ENCODE measurements at places on chromosomes 7 and 10.

DNA sequence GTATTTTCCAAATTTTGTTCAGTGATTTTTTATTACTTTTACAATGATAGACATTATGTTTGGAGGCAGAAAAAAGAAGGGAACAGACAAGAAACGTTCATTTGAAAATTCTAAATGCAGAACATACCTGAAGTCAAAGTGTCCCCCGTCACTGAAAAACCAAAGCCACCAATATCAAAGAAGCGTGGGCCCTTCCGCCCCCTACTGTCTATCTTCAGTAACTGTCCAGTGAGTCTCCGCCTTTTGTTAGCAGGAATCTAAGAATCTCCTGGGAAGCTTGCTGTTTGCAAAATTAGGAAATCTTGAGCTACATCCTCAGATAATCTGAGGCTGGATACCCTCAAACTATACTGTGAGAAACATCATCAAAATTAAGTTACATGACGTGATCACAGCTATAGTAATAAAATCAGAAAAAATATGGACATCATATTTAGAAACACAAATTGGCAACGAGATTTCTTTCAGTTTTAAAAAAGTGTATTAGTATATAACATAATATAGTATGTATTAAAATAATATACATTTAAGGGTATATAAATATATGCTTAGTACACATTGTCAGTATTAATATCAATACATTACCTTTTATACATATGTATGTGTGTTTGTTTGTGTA is 169.3 kb upstream of the AKR1E2 start:
- DNase-seq = peak; percentile 76

GRCh38 chr10:62048919-62049623 is 147.6 kb downstream of the ARID5B start:
- peak; percentile 98 for DNase-seq

DNA sequence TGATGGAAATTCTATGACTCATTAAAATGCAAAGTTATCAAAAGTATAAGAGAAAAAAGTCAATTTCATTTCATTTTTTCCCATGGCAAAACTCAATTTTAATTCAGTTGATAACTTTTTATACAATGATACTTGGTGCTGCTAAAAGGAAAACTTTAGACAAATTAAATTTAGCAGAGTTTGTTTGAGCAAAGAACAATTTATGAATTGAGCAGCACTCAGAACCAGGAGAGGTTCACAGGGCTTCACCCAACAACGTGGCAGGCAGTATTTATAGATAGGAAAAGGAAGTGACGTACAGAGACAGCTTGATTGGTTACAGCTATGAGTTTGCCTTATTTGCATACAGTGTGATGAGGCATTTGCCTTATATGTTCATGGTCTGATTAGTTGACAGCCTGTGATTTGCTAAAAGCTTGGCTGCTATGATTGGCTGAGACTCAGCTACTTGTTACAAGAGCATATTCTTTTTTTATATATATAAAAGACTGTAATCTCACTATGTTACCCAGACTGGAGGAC is 157.2 kb upstream of the CELF2 start:
- no peak for DNase-seq

DNA sequence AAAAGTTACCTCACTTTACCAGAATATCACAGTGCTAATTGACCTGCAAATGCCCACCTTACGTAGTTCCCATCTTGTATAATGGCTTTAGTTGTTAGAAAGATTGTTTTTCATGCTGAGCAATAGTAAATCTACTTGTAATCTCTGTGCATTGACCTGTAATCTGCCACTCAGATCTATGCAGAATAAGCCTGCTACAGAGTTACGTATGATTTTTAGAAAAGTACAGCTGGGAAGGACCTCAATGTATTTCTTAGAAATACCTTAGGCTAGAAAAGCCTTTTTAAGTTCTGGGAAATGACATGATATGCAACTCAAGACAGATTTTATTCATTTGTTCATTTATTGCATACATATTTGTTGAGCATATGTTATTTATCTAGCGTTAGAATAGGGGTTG is 530.9 kb downstream of the SORCS3 start:
- DNase-seq = no peak

DNA sequence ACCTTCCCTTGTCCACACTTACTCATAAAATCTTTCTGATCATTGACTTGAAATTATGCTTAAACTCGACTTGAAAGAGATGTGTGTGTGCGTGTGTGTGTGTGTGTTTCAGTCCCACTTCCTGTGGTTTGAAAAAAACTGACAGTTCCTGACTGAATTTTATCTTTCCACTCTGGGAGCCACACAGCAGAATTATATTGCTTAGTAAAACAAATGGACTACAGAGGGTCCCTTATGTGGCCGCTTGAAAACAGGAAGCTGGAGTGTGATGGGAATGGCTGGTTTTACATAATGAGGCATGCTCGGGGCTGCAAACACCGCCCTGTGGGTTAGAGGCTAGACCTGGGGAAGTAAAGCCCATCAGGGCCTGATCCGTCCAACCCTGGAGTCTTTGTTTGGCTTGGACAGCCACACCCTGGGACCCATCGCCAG is 54.8 kb downstream of the LYZL1 start:
- no peak for DNase-seq

GRCh38 chr7:156560075-156560474 is 80.5 kb upstream of the RNF32 start:
- DNase-seq = peak; percentile 81

DNA sequence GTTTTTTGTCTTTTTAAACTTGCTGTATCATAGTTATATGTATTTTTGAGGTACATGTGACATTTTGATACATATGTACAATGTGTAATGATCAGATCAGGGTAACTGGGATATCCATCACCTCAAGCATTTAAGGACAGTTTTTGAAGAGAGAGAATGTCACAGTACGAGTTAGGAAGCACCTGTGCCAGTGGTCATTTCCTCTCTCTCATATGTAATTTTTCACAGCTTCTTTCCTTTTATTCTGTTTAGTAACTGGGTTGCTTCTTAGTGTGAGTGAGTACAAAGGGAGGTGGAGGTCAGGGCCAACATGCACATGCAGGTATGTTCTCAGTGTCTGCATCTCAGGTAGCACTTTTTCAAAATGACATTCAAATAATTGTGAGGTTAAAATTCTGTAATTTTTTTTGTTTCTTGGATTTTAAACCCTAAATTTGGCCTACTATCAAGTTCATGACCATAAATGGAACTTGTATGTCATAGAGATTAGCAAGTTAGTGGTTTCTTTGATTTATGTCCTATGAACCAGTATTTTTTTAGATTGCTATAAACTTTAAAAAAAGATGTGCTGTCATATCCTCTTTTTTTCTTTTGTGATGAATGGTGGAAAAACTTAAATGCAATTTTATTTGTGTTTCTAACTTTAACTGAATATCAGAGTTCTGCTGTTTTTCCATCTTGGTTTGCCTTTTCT is 42.7 kb downstream of the SNX10 start:
- no peak for DNase-seq

DNA sequence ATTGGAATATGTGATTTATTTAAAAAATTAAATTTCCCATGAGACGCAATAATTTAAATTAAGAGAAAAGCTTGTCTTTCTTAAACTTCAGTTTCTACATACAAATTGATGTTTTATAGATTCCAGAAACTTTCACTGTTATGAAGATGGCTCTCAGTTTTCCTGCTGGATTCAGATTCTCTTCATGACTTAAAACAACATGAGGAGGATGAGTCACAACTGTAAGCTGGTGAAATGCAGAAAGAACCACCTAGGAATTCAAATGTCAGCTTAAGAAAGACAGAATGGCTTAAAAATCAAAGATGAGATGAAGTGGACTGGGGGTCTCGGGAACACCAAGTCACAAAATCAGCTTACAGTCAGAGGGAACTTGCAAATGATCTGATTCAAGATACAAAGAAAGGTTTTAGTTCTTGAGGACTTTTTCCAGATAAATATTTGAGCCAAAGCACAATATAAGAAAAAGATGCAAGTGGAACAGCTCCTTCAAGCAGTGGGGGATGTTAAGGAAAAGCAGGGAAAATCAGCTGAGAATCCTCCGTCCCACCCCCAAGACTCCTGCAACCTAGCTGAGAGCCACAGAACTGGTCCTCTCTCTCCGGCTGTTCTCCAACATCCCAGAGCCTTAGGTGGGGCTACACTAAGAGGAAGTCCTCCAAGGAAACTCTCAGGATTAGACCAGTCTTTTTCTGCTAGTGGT is 279.8 kb downstream of the KCNMA1 start:
- DNase-seq = no peak

DNA sequence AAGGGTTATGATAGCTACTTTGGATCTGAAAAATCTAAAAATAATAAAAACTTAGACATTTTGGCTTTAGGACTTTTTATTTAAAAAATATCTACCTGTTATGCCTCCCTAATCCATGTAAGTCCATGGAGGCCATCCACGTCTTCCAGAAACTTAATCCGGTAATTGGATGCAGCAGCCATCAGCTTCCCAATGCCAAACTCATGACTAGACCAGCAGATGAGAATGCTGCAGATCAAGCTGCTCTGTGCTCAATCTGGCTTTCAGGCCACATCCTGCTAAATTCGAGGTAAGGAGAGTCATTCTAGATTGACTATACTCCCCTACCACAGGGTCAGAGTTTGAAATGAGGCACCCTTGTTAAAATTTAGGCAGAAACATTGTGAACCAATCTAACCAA is 168.5 kb upstream of the TCERG1L start:
- DNase-seq = no peak

DNA sequence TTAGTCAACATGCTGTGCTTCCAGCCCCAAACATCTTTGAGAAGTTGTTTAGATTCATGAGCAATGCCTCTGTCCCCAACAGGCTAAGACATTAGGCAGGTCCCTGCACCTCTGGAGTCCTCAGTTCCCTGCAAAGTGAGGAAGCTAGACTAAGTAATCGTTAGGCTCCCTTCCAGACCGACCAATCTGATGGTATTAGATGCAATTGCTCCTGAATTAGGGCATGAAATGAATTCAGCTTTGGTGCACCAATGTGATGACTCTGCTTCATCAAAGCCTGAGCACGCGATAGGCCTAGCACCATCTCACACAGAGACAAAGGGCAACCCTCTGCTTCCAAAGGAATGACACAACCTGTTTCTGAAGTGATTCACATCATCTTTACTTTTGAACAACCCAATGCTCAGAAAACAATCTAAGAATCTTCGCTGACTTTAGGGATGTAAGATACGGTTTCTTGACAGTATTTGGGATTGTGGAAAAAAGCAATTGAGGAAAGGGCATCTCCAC is 723 bp upstream of the TES start:
- peak; percentile 40 for DNase-seq

- DNase-seq = no peak
Measured at GRCh38 chr7:45650404-45651394, 76.5 kb downstream of the ADCY1 start.

GRCh38 chr7:139066315-139066714 is 30.5 kb upstream of the ZC3HAV1L start:
- no peak for DNase-seq

DNA sequence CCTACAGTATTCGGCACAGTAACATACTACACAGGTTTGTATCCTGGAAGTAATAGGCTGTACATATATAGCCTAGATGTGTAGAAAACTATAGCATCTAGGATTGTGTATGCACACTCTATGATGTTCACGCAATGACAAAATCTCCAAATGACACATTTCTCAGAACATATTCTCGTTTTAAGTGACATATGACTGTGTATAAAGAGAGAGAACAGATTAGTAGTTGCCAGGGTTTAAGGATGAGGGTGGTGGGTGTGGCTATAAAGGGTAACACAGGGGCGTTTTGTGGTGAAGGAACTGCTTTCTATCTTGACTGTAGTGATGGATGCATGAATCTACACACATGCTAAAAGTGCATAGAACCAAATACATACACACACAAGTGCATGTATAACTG is 101.2 kb downstream of the ARL4A start:
- DNase-seq = no peak

DNA sequence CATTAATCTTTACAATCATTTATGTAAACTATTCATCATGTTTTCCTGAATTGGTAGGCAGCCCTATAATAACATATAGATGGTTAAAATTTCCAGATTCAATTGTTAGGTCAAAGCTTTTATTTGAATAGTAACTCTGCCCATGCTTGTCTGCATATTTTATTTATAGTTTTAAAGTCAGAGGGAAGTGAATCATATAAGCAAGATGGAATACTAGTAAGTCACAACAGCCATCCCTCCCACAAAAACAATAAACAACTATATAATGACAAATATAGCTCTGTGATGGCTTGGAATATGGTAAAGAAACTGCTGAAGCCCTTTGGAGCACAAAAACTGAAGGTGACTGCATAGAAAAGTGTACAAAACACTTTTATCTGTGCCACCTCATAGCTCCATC is 156.3 kb upstream of the TMEM106B start:
- DNase-seq = no peak

GRCh38 chr10:64873088-64873487 is 1351.9 kb downstream of the REEP3 start:
- DNase-seq = no peak

DNA sequence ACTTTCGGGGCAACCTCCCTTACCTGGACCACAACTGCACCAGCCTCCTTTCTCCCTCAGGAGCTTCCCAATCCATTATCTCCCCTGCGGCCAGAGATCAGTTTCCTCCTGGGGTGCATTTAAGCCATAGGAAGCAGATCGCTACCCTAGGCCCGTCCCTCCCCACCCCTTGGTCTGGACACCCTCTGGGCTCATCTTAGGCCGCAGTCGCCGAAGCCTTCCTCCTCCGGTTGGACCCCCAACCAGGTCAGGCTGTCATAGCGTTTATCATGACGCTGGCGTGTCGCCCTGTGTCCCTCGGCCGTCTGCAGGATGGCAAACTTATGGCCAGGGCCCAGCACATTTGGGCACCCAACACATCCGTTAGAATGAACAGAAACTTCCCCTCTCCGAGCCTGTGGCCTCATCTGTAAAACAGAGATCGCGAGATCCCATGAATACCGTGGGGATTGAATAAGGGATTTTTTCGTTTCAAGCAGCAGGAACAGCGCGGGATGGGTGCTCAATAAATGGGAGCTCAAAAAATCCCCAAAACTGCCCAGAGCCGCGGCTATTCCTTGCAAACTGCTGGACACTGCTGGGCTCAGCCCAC is 669 bp upstream of the AP5Z1 start:
- DNase-seq = no peak

DNA sequence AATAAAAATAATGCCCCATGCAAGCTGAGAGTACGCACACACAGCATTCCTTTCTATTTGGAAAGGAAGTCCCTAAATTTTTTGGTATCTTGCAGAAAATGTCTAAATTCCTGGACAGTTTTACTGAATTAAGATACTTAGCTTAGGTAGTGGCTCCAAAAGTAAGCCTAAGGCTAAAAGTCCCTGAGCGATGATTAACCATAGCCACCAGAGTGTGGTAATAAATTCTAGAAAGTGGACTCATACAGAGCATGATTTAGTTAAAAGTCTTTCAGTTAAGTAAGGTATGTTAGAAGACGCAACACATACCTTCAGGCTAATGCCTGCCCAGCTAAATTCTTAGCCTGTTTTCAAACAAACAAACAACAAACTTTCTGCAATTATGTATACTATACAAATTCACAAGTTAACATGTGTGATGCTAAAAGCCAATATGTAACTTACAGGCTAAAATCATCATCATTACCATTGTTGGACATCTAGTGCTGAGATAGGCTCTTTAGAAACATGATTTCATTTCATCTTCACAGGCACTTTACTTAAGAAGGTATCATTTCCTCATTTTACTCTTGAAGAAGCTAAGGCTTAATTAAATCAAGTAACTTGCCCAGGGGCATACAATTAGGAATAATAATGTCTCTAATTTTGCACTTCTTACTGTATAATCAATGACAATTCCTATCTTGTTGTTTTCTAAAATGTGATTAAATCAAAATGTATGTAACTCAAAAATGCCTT is 261.4 kb upstream of the YAE1 start:
- DNase-seq = no peak
